Neural crest cell (in vitro differentiated cells): ENCODE measurements at places on chromosomes 1 and 21.

- no peaks in the 10 kb centered on the region for H3K4me1 ChIP-seq
- no peak for DNase-seq
- H3K27ac ChIP-seq = no peak overlapping the region
- H3K36me3 ChIP-seq = no peaks in the 10 kb centered on the region
- H3K4me3 ChIP-seq = no peak overlapping the region
Measured at GRCh38 chr1:165248969-165249571, 107.4 kb downstream of the LMX1A start.

DNA sequence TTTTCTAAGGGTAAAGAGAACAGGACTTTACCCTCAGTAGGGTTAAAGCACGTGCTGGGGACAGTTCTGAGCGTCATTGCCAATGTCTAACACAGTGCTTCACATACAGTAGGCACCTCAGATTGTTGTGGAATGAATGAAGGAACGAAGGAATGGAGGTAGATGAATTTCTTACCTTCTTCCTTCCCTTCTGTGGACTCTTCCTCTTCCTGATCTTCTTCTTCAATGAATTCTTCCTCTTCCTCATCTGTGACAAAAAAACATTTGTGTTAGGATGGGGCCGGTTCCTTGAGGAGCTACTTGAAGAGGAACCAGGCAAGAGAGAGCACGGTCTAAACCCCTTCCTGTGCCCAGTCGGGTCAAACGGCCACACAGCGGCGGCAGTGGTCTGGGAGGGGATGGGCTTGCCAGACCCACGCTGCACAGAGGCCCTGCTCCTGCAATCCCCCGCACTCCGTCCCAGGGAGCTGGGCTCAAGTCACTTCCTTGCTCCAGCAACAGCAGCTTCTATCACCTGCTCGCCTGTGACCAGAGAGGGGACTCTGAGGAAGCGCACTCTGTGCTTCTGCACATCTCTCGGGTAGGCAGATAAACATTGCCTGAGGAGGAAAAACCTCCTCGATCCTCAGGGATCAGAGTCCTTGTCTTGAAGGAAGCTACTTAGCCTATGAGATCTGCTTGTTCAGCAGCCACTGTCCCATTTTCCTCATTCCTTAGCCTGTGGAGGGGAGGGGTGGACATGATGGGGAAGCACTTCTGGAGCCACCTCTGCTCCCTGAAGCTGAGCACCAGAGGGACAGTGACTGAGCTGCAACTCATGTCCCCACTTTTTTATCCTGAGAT, 8.0 kb upstream of the SLC30A2 start:
- H3K4me1 ChIP-seq = peaks cover 6% of the 10 kb centered on the region
- no peak overlapping the region for H3K4me3 ChIP-seq
- peaks cover 28% of the 10 kb centered on the region for H3K27me3 ChIP-seq
- DNase-seq = no peak

DNA sequence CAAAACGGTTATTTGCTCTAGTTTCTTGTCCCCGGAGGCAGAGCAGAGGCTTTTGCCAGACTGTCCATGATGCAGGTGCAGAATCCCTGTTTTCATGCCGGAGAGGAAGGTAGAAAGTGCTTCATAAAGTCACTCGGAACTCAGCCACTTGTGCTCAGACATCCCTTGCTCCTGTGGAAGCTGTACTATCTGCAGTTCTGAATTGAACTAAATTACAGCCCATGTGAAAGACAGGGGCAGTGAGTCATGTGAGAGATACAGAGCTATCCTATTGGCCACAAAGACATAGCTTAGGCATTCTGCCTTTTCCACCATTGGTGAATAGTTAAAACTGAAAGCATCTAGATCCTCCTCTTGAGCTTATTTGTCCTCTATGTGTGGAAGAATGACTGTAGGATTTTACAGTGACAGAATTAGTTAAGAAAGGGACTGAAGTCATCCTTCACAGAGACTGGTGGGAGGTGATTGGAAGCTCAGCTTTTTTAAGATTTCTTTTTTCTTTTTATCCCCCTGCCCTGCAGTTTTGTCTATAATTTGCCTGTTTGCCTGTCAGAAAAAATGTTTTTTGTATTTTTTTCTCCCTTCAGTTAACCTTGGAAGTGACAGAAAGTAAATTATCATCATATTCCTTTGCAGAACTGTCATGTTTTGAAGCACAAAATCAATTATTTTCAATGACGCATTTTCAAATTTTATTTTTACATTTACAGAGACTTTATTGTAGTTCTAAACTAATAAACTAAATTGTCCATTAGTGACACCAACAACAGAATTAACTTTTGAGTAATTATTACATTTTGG, 298.6 kb downstream of the PTPRC start:
- peak; percentile 26 for DNase-seq
- no peaks in the 10 kb centered on the region for H3K36me3 ChIP-seq
- H3K27ac ChIP-seq = peak overlapping the region; percentile 94
- peaks cover 21% of the 10 kb centered on the region for H3K4me1 ChIP-seq
- no peaks in the 10 kb centered on the region for H3K27me3 ChIP-seq

GRCh38 chr1:208227366-208227765, 16.8 kb downstream of the PLXNA2 start:
- H3K4me3 ChIP-seq = no peak overlapping the region
- no peak overlapping the region for H3K27ac ChIP-seq
- H3K27me3 ChIP-seq = no peaks in the 10 kb centered on the region
- peaks cover 78% of the 10 kb centered on the region for H3K4me1 ChIP-seq

GRCh38 chr1:167670563-167670962, 40.5 kb downstream of the RCSD1 start:
- peaks cover 37% of the 10 kb centered on the region for H3K4me1 ChIP-seq
- no peak for DNase-seq
- no peak overlapping the region for H3K27ac ChIP-seq
- no peak overlapping the region for H3K4me3 ChIP-seq

DNA sequence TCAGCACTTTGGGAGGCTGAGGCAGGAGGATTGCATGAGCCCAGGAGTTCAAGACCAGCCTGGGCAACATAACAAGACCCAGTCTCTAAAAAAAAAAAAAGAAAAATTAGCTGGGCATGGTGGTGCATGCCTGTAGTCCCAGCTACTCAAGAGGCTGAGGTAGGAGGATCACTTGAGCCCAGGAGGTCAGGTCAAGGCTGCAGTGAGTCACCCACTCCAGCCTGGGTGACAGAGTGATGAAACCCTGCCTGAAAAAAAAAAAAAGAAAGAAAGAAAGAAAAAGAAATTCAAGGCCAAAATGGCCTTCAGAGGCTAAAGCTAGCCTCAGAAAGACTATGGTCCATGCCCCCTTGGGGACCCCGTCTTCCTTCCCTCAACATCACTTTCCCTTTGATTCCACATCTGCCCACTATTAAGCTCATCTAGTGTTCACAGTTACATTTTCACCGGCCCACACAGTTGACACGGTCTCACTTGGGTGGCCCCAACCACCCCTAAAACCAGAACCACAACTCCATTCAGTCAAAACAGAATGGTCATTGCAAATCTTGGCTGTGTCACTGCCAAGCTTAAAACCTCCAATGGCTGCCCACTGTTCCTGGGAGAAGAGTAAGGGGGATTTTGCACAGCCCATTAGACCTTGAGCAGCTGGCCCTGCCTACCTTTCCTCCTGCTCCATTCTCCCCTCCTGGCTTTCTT, 2.1 kb upstream of the CAPN8 start:
- no peaks in the 10 kb centered on the region for H3K36me3 ChIP-seq
- no peak overlapping the region for H3K27ac ChIP-seq
- peaks cover 6% of the 10 kb centered on the region for H3K27me3 ChIP-seq
- DNase-seq = no peak

- no peaks in the 10 kb centered on the region for H3K27me3 ChIP-seq
- no peak overlapping the region for H3K27ac ChIP-seq
- DNase-seq = no peak
- H3K4me1 ChIP-seq = no peaks in the 10 kb centered on the region
Measured at GRCh38 chr1:212133319-212133718, 97.8 kb downstream of the DTL start.

DNA sequence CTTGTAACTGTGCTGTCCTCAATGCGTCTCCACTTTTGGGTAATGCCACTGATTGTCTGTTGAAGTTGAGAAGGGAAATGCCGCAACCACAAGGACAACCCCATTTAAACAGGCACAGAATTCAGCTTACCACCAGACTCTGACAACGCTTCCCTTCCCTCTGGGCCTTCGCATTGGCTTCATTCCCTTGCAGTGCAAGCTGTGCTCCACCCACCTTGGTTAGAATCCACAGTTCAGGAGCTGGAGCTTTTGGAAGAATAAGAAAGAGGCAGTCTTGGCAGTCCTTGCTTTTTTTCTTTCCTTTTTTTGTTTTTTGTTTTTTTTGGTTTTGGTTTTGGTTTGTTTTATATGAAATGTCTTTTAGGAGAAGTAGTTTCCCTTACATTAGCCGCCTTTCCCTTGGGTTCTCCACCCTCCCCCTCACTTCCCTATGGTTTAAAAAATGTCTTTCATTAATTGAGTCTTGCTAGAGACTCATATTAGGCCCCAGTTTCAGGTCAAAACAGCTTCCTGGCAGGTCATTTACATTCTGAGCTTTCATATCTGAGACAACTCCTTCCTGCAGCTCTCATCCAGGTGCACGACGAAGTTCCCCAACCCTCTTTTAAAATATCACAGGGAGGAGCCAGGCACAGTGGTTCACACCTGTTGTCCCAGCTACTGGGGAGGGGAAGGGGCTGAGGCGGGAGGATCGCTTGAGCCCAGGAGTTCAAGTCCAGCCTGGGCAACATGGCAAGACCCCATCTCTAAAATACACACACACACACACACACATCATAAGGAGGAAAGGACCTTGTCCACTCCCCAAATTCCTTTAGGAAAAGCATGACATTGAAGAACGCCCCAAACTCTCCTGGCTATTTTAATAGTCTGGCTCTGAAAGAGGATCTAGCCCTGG, 20.7 kb upstream of the LAX1 start:
- no peaks in the 10 kb centered on the region for H3K27me3 ChIP-seq
- H3K4me3 ChIP-seq = no peak overlapping the region
- H3K27ac ChIP-seq = peak overlapping the region; percentile 35

GRCh38 chr21:44002511-44002910, 9.6 kb upstream of the TRAPPC10 start:
- DNase-seq = no peak
- H3K27ac ChIP-seq = no peak overlapping the region
- no peaks in the 10 kb centered on the region for H3K27me3 ChIP-seq
- H3K36me3 ChIP-seq = no peaks in the 10 kb centered on the region

GRCh38 chr1:94927405-94928175, 680 bp upstream of the CNN3 start:
- H3K27me3 ChIP-seq = peaks cover 9% of the 10 kb centered on the region
- peak overlapping the region; percentile 96 for H3K4me3 ChIP-seq
- peaks cover 69% of the 10 kb centered on the region for H3K4me1 ChIP-seq
- no peak for DNase-seq

- H3K4me3 ChIP-seq = peak overlapping the region; percentile 59
- no peaks in the 10 kb centered on the region for H3K27me3 ChIP-seq
- H3K4me1 ChIP-seq = peaks cover 29% of the 10 kb centered on the region
- H3K27ac ChIP-seq = peak overlapping the region; percentile 95
- peaks cover 5% of the 10 kb centered on the region for H3K36me3 ChIP-seq
Measured at GRCh38 chr1:3111348-3112021, 42.5 kb downstream of the PRDM16 start.

GRCh38 chr21:28654406-28654805, 338.3 kb downstream of the LTN1 start:
- H3K27me3 ChIP-seq = no peaks in the 10 kb centered on the region
- H3K36me3 ChIP-seq = no peaks in the 10 kb centered on the region
- H3K27ac ChIP-seq = no peak overlapping the region
- DNase-seq = no peak
- no peaks in the 10 kb centered on the region for H3K4me1 ChIP-seq

- no peaks in the 10 kb centered on the region for H3K36me3 ChIP-seq
- H3K4me1 ChIP-seq = peaks cover 6% of the 10 kb centered on the region
- H3K27ac ChIP-seq = no peak overlapping the region
Measured at GRCh38 chr1:216223486-216223885, 199.8 kb downstream of the USH2A start.

DNA sequence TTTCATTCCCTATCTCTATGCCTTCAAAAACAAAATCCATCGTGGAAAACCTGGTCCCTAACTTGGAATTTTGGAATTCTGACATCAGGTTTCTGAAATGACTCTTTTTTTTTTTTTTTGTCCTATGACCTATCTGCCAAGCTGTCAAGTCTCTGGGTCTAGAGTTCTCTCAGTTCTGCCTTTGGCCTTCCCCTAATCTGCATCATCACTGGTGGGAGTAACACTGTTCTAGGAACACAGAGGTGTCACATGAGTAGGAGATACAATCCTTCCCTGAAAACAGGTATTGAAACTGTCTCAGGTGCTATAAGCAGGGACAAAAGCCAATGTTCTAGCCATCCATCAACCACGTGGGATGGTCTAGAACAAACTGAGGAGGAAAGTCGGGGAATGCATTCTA, 142.0 kb upstream of the ATP1B1 start:
- no peak overlapping the region for H3K27ac ChIP-seq
- H3K4me3 ChIP-seq = no peak overlapping the region
- H3K36me3 ChIP-seq = no peaks in the 10 kb centered on the region
- DNase-seq = no peak

DNA sequence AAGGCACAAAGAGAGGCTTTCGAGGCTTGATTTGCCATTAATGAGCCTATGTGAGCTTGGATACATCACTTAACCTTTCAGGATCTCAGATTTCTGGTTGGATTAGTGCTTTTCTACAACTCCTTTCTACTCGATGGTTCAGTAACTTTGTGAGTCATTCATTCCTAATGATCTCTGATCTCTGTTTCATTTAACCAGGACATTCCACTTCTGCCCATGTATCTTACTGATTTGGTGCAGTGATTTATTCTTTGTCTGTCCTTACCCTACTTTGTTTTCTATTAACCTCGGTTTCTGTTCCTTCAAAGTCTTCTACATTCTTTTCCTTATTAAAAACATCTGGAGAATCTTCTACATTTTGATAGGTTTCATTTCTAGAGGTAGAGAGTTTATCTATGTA, 94.6 kb upstream of the ZBTB18 start:
- no peaks in the 10 kb centered on the region for H3K27me3 ChIP-seq
- no peak overlapping the region for H3K27ac ChIP-seq

DNA sequence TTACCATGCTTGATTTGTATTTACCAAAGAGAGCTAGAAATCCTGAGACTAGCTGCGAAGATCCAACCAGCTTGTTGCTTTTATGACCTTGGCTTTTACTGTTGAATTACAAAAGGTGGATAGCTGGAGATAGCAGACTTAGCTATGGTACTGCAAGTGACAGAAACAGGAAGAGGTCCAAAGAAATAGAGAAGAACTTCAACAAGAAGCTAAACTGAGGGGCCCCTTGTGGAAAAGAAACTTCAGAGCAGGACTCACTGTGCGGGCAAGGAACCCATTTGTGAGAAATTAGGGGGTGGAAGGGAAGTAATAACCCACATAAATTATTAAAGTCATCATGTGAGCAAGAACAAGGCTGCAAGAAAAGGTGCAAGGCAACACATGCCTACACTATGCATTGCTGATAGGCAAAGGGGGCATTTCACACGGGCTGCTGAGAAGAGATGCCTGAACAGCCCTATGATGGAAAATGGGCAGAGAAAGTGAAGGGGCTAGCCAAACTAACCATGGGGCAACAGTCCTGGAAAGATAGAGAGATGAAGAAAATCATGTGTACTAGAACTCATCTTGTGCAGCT, 116.6 kb upstream of the PRDX6 start:
- no peak overlapping the region for H3K27ac ChIP-seq
- no peaks in the 10 kb centered on the region for H3K4me1 ChIP-seq
- H3K36me3 ChIP-seq = no peaks in the 10 kb centered on the region
- no peak overlapping the region for H3K4me3 ChIP-seq
- no peaks in the 10 kb centered on the region for H3K27me3 ChIP-seq
